ENCODE measurements at places on chromosomes 1 and 21.
A peak's percentile ranks its signal among the peaks of the same experiment; 100 is the strongest.

GRCh38 chr1:109404838-109405237 is 7.1 kb upstream of the SORT1 start:
- no peak for DNase-seq

- no peak for DNase-seq
Measured at GRCh38 chr1:197156692-197157091, 10.2 kb upstream of the ASPM start.

DNA sequence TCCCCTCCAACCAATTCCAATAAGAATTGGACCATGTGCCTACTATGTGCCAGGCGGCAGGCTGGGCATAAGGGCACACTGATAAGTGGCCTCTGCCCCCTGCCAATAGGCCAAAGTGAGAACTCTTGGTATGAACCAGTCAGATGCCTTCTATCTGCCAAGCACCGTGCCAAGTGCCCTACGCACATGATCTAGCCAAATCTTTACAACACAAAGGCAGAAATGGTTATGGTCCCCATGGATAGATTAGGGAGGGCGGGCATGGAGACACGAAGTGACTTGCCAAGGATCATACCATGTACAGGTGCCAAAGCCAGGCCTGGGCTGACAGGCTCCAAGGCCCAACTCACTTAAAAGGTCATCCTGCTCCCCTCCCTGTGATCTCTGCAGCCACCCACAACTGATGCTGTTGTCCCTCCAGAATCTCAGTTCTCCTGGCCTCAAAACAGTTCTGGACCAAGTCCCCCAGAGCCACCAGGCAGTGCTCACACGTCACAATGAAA is 32.1 kb downstream of the CASZ1 start:
- no peak for DNase-seq

DNA sequence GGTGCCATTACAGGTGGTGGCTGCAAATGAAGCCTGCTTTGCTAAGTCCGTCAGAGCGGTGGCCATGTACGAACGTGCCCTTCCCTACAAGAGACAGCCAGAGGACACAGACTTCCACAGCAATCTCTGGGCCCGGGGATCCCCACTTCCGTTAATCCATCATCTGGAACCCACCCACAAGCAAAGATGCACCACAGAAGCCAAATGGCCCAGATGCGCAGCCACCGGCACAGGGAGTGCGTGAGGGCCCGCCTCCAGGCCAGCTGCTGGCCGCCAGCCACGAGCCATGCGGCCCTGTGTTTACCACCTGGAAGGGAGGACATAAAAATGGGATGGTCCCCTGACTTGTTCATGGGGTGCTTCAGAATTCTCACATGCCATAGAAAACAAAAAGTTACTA is 22.1 kb downstream of the MRAP start:
- DNase-seq: no peak

DNA sequence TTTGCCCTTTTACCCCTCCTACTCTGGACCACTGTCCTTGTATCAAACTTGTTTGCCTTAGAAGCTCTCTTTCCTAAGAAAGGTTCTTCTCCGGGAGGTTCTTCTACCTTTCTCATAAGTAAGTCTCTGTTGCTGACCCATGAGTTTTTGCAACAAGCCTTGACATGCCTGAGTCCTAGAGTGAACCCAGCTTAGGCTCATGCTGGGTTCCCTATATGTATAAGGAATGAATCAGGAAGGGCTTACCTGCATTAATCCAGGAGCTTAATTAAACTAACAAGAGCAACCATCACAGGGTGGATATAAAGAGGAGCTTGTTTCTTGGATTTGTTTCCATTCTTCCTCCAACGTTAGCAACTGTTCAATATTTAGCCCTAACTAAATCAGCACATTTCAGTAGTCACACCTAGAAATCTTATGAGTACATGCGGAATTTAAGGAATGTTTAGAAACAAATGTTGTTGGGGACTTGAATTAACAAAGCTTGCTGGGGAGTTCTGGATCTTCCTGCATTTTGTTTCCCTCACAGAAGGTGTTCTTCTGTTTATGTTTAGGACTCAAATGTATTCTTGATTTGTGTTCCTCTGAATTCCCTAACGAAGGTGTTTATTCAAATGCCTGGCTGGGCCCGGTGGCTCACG is 64.3 kb upstream of the RAB3GAP2 start:
- DNase-seq: no peak

DNA sequence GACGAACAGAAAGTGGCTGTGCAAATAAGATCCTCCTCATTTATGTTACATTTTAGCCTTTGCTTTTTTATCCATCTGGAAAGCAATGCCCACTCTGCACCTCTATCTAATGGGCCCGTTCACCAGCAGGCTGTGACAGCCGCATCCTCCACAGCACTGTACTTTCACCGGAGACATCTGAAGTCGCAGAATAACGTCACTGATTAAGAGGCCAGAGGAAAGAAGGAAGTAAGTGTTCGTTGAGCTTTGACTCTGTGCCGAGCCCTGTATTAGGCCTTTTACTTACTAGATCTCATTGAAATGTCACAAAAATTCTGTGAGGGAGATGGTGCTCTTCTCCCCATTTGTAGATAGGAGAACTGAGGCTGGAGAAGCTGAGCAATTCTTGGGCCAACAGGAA is 62.3 kb downstream of the KAZN start:
- no peak for DNase-seq

GRCh38 chr1:68178821-68179490 is 53.4 kb downstream of the WLS start:
- no peak for DNase-seq

GRCh38 chr21:38244885-38245869 is 11.6 kb upstream of the KCNJ15 start:
- peak; percentile 92 for DNase-seq

GRCh38 chr1:61270761-61271411 is 188.5 kb downstream of the NFIA start:
- DNase-seq: no peak

- DNase-seq: no peak
Measured at GRCh38 chr1:93817819-93818569, 61.0 kb downstream of the DNTTIP2 start.

Data from HS-5 (cell line).